ENCODE measurements at places on chromosomes 11 and 22.

DNA sequence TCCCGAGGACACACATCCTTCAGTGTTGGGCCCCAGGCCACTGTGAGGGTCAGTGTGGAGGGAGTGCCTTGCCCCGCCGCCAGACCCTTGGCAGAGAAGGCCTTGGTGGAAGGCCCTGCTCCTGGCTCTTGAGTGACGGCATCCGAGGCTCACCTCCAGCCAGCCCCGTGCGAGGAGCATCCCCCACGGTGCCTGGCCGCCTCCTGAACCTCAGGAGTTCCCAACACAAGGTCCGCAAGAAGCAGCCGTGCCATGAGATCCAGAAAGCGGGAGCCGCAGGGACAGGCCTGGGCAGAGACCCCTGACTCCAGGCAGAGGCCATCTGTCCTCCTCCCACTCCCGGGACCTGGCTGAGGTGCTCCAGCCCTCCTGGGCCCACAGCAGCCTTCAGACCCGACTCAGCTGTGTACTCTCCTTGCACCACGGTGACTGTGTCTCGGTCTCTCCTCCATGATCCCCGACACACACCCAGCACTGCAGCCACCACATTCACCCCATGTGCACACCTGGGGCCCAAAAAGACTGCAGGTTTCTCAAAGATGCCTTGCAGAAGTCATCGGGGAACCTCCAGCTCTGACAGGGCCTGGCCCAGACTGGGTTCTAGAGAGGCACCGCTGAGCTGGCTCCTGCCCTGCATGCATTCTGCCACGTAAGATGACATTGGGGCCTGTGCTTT, 870.2 kb downstream of the BRD1 start:
- no peak for DNase-seq

GRCh38 chr11:1022411-1022810, 14.1 kb downstream of the MUC6 start:
- DNase-seq = no peak

DNA sequence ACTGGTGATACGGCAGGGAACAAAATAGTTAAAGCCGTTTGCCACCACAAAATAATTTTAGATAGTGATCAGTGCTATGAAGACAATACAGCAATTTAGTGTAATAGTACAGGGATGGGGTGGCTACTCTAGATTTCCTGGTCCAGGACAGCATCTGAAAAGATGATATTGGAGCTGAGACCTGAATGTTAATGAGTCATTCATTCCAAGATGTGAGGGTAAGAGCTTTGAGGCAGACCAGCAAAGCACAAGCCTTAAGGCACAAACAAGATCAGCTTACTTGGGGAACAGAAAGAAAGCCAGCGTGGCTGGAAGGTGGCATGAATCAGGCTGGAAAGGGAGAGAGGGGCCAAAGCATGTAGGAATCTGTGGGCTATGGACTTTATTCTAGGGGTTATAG, 132.3 kb downstream of the TRIM44 start:
- DNase-seq = no peak

- no peak for DNase-seq
Measured at GRCh38 chr22:23841736-23842445, 3.1 kb upstream of the DERL3 start.

GRCh38 chr11:130170345-130170744, 10.8 kb downstream of the ST14 start:
- no peak for DNase-seq
